ENCODE measurements at places on chromosomes 4 and X. TPM values are rescaled to one million over a fixed set of nuclear protein-coding genes. Genes with fewer than 3 reads are reported as not detected.
A peak's percentile ranks its signal among the peaks of the same experiment; 100 is the strongest.

The SPANXA1 gene
- total RNA-seq: not detected

The AFF2 gene
- total RNA-seq: 0.07 TPM

GRCh38 chrX:50183891-50184290, 16.9 kb downstream of the AKAP4 start:
- no peak for DNase-seq

- peak; percentile 80 for DNase-seq
Observed at GRCh38 chrX:13265111-13265510, 54.7 kb downstream of the ATXN3L start.

- no peak for DNase-seq
Observed at GRCh38 chr4:23169608-23170311, 477.0 kb downstream of the GBA3 start.

GRCh38 chr4:172055046-172055445, 241.8 kb downstream of the GALNTL6 start:
- no peak for DNase-seq

- DNase-seq: peak; percentile 43
Observed at GRCh38 chr4:107714256-107714655, 5.8 kb downstream of the PAPSS1 start.

The USP53 gene
- 8.7 TPM for total RNA-seq

DNA sequence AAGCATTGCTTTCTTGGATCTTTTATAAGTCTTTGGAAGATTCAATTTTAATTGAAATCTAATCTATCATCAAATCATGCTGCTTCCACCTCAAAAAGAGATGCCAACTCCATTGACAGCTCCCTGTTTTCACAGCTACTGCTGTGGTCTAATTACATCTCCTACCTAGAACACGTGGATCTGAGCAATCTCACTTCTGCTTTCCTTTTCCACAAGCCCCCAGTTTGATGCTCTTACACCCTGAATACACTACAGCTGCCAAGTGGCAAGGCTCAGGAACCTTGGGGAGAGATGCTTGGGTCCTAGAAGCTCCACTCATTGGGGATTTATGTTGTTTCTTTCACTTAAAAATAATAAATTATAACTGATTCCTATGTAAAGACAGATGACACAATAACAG, 172.0 kb downstream of the CFAP299 start:
- no peak for DNase-seq

DNA sequence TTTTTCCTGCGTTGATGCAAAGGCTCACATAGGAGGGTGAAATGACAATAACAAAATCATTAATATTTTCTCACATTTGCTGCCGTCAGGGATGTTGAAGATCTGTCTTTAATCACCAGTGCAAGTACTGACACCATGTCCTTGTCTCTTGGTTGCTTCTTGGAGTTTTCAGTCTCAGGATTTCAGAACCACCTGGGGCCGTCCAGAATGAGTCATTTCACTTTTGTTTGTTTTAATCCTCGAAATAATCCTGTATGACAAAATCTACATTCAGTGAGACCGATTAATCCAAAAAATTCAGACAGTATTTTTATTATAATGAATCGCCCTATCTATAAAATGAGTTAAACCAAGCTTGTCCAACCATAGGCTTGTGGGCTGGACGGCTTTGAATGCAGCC, 47.2 kb downstream of the NEIL3 start:
- peak; percentile 26 for DNase-seq

The LNX1 gene
- 0.39 TPM for total RNA-seq

The GNL3L gene
- 36.3 TPM for total RNA-seq

The AVPR2 gene
- 2.7 TPM for total RNA-seq

GRCh38 chrX:121456315-121456714, 408.9 kb downstream of the GLUD2 start:
- DNase-seq: no peak

DNA sequence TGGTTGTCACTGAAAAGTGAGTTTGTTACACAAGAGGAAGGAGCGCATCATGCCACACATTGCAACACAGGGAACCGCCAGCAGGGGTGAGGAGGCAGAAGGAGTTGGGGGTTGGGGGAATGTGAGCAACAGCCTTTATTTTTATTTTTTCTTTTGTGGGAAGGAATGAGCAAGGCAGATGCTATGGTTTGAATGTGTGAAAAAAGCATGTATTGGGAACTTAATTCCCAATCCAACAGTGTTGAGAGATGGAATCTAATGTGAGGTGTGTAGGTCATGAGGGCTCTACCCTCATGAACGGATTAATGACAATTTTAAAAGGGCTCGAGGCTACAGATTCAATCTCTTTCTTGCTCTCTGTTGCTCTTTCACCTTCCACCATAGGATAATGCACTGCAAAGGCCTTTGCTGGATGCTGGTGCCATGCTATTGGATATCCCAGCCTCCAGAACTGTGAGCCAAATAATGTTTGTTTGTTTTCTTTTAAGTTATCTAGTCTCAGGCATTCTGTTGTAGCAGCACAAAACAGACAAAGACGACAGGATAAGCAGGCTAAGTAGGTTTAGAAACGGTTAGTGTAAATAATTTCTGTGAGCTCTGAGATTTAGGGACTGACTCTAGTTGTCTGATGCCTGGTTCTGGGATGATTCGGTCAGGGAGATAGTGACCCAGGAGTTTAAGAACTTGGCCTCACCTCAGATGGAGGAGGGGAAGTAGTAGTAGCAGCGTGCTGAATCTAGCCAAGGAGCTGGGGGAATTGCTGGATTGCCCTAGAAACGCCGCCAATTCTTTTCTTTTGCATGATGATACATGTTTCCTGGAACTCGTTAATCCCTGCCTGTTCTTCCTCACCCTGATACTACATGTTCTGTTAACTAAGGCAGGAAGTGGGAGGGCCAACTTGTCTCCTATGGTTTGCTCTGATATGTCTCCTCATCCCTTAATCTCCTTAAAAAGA, 156.6 kb upstream of the CTSO start:
- DNase-seq: peak; percentile 21

GRCh38 chrX:10509397-10509796, 111.0 kb downstream of the MID1 start:
- no peak for DNase-seq

DNA sequence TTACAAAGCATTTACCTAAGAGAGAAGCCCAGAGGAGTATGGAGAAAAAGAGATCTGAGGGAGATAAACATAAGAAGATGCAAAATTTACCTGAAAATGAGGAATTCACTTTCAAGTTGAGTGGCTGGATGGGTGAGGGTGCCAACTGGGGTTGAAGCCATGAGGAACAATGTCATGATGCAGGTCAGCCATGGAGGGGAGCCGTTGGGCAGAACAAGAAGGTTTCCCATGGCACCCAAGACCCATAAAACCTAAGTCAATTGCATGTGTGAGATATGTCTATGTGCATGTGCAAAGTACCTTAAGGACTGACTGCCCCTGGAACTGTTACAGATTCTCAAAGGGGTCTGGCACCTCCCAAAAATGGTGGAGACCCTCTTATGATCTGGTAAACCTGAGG, 46.6 kb upstream of the PRRG1 start:
- peak; percentile 32 for DNase-seq

GRCh38 chrX:44152852-44153251, 179.7 kb upstream of the NDP start:
- peak; percentile 12 for DNase-seq

The DCLK2 gene
- 18.2 TPM for total RNA-seq

GRCh38 chr4:132530861-132531260, 618.2 kb upstream of the PCDH10 start:
- DNase-seq: no peak

DNA sequence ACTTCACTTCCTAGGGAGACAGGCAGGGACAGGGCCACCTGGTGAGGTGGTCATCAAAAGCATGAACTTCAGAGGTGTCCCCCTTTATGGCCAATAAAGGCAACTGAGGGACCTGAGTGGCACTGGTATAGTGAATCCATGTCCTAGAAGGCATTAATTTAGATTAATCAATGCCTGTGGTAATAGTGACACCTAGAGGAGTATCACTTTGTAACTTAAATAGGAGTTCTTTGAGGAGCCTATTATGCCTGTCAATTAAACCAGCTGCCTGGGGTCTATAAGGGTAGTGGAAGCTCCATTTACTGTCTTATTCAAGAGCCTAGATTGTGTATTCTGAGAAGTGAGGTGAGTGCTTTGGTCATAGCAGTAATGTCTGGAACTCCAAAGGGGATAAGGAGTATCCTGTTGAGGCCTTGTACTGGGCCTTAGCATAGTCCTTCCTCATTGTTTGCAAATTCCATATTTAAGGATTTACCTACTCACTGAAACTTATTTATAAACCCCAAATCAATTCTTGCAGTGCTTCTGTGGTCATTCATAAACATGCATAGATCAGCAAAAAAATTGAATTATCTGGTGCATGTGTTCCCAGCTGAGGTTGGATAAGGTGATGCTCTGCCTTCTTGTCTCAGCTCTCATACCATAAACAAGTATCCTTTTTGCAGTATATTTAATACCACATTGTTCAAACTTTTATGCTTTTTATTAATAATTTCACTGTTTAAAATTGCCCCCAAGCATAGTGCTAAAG, 213.8 kb upstream of the RADX start:
- no peak for DNase-seq

DNA sequence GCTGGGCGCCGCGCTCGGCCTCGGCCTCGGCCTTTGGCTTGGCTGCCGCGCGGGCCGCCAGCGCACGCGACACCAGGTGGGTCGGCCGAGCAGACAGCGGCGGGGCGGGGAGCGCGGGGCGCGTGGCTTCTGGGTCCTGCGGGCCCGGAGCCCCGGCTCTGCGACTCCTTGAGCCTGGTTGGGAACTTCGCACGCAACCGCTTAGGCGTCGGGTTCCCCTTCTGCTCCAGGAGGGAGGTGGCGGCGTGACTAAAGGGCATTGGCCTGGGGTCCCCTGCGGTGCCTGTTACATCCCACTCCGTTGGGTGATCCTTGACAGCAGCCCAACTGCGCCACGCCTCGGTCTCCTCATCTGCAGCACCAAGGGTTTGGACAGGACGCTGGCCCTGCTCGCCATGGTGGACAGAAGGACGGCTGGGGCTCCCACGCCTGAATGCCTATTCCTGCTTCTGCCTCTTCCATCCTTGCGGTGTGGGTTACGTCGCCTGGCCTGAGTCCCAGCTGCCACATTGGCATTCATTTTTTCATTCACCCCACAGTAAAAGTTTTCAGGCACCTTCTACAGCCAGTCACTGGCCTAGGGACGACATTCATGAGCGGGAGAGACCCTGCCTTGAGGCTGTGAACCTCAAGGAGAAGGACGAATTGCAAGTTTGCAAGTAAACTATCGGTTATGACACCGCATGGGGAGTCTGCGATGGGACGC, 631 bp downstream of the EVC start:
- peak; percentile 53 for DNase-seq

Data from M059J (cell line).